ENCODE measurements at places on chromosomes 6 and 20. TPM values are rescaled to one million over a fixed set of nuclear protein-coding genes. Genes with fewer than 3 reads are reported as not detected.

DEFB132 gene
- total RNA-seq = not detected

GPLD1 gene
- 7.5 TPM for total RNA-seq

C6orf52 gene
- 2.3 TPM for total RNA-seq

DNA sequence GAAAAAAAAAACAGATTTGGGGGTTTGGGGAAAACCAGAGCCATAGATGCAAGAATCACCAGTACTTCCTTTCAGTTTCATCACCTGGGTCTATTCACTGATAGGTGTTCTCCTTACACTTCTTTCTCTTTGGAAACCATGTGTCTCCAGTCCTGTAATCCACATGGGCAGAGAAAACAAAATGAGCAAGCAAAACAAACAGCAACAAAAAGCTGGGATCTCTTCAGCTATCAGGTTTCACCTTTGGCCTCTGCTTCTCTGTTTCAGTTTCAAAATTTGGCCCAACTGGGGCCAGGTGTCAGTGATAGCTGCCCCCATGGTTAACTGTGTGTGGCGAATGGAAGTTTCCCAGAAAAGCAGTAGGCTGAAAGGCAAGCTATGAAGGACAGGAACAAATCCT lies 220.0 kb upstream of the THBS2 start:
- no peaks in the 10 kb centered on the region for H3K27me3 ChIP-seq
- H3K4me3 ChIP-seq = no peak overlapping the region
- DNase-seq = no peak
- H3K4me1 ChIP-seq = no peaks in the 10 kb centered on the region
- no peak overlapping the region for H3K27ac ChIP-seq
- peaks cover 45% of the 10 kb centered on the region for H3K36me3 ChIP-seq

C4A gene
- total RNA-seq = 4.3 TPM

- H3K27ac ChIP-seq = no peak overlapping the region
- H3K36me3 ChIP-seq = no peaks in the 10 kb centered on the region
- H3K27me3 ChIP-seq = no peaks in the 10 kb centered on the region
- peak; percentile 78 for DNase-seq
Measured at GRCh38 chr6:111642463-111643158, 36.9 kb upstream of the TRAF3IP2 start.

All from H9 (cell line).